MG63 (cell line): ENCODE measurements at places on chromosomes 1 and 21. TPM values are rescaled to one million over a fixed set of nuclear protein-coding genes. Genes with fewer than 3 reads are reported as not detected.

The KRTAP27-1 gene
- not detected in 2 replicates for total RNA-seq

The KCNQ4 gene
- not detected in 2 replicates for total RNA-seq

The S100A8 gene
- total RNA-seq, result not detected in 2 replicates

The ADGRL4 gene
- total RNA-seq, result 0.10 and 0.49 TPM in 2 replicates

The CCDC24 gene
- total RNA-seq, result 1.6 and 5.9 TPM in 2 replicates

The MYCBP gene
- 11.5 and 18.1 TPM in 2 replicates for total RNA-seq

The ST6GALNAC3 gene
- 0.30 and 5.5 TPM in 2 replicates for total RNA-seq

The ARHGEF19 gene
- 20.4 and 36.3 TPM in 2 replicates for total RNA-seq

The PAPPA2 gene
- total RNA-seq, result 0.53 and 0.62 TPM in 2 replicates

The AQP10 gene
- total RNA-seq, result not detected in 2 replicates

The KLHDC7A gene
- 0.89 and 0.95 TPM in 2 replicates for total RNA-seq
